ENCODE measurements at places on chromosomes 3 and 15.

- no peak for DNase-seq
Observed at GRCh38 chr3:73624017-73624820, 522 bp downstream of the PDZRN3 start.

- DNase-seq, result peak; percentile 4
Observed at GRCh38 chr15:67241132-67241855, 13.2 kb downstream of the AAGAB start.

DNA sequence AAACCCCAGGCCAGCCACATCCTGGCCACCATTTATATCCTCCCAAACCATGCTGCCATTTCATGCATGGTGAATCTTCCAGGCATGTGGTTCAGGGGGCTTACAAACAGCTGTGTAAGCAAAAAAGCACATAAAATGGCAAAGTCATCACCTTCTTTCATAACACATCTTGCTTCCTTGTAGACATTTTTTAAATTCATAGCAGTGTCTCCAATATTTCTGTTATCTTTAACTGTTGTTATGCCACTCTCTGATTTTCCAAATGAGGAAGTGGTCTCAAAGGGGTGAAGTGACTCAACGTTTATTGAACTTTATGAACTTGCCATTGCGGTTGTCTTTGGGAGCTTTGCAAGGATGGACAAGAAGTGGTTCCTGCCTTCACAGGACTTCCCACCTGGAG is 264.4 kb downstream of the MEX3B start:
- DNase-seq, result no peak

GRCh38 chr3:182212479-182213076 is 500.9 kb downstream of the SOX2 start:
- no peak for DNase-seq

DNA sequence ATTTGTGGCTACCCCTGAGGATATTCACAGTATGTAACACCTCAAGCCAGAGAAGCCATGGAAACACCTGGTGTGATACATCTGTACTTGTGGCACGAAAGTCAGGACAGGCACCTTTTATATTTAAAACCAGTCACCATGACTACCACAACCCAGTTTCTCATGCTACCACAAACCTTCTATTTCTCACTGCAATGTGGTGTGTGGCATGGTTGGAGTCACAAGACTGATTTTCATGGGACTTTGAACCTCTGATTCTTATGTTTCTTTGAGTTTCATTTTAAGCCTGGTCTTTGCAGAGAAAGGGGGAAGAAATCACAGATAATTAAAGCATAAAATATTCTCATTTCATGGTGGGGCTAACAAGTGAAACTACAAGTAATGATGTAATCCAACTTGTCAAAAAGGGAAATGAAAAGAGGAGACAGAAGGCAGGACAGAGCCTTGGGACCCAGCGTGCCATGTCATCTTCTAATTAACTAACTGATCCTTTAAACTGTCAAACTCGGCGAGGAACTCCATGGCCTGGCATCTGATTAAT is 175.9 kb downstream of the PDZRN3 start:
- no peak for DNase-seq

DNA sequence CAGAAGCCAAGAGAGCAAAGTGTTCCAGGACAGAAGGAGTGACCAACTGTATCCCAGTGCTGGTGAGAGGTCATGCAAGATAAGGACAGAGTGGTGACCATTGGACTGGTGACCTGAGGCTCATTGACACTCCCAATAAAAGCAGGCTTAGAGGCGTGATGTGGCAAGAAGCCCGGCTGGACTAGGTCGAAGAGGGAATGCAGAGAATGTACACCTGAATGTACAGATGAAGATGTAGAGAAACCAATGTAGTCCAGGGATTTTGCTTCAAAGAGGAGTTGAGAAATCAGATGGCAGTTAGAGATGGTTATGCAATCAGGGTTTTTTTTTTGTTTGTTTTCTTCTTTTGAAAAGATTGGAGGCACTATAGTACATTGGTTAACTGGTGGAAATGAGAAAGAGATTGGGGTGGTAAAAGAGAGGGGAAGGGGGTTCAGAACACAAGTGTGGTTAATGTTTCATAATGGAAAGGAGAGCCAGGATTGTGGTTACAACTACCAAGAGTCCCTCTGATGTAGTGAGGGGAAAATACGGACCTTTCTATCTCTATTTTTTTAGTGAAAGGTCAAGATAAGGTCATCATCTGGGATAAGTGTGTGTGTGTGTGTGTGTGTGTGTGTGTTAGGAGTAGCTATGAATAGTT is 23.3 kb downstream of the ST3GAL6 start:
- no peak for DNase-seq

DNA sequence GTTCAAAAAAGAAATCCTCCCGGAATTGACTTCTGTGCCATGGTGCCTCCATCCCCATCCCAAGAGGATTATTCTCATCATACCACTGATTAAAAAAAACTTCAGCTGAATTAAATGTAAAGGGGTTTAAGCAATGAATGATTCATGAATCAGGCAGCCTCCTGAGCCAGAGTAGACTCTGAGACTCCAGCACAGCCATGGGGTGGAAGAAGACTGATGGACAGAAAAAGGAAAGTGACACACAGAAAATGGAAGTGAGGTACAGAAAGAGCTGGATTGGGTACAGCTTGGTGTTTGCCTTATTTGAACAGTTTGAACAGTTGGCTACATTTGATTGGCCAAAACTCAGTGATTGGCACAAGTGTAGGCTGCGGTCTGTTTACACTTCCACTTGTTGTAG is 224.8 kb upstream of the ATP10A start:
- DNase-seq, result no peak

DNA sequence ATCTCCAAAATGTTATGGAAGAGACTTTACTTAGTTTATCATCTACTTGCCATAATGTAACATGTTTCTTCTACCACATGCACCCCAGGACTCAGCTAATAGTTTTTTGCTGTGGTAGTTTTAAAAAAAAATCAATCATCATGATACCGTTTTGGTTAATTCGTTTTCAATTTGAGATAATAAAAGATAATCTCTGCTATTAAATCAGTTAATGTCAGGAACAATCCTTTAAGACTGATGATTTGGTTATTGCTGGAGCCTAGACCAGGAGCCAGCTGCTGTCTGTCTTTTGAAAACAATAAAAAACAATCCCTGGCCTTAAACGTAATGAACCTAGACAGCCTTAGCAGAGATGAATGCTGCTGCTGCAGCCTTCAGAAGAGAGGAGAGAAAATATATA is 403.7 kb downstream of the OXSM start:
- no peak for DNase-seq

GRCh38 chr3:125331243-125331642 is 43.9 kb downstream of the ZNF148 start:
- DNase-seq, result no peak

DNA sequence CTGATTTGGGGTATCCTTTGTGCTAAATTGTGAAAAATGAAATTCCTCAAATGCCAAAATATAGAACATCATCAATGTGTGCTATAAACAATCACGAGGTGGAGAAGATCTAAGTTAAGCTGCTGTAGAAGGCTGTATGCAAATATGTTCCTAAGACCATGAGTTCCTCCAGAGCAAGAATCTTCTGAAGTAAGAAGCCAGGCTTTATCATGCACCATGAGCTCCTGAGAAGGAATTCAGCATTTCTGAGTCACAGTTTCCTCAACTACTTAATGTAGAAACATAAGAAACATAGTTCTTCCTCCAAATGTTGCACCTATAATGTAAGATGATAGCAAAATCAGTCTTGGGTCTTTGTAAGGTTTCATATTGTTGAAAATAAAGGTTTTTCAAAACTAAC is 241.7 kb upstream of the MDFIC2 start:
- no peak for DNase-seq

GRCh38 chr15:61815356-61816083 is 244.7 kb downstream of the VPS13C start:
- DNase-seq, result no peak

Data from stimulated activated CD8-positive, alpha-beta memory T cell treated with anti-CD3 and anti-CD28 coated beads, Interleukin-15, amount 100 ng/mL, for 48 hours (primary cell).